NCI-H1092 (cell line): ENCODE measurements at places on chromosomes 2 and 18.

DNA sequence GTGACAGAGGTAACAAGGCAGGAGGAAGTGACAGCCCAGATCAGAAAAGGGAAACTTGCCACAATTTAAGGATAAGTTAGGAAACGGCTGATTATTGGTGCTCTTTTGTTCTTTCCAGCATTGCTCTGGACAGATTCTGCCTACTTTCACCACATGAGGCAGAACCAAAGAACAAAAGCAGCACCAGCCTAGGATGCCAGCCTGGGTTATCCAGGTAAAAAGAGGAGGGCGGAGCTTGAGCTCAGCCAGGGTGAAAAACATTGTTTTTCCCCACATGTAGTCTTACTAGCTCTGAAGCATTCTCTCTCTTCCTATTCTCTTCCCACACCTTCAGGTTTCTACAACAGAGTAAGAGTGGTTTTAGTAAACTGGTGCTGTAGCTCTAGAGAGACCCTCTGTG lies 300.5 kb downstream of the TMX3 start:
- DNase-seq = no peak

- no peak for DNase-seq
These were observed 55.6 kb upstream of the ACMSD start for GRCh38 chr2:134782792-134783191.

GRCh38 chr2:98709535-98709934 lies 21.4 kb downstream of the MGAT4A start:
- no peak for DNase-seq

- no peak for DNase-seq
These were observed 21.2 kb downstream of the CLUL1 start for GRCh38 chr18:617970-618504.

DNA sequence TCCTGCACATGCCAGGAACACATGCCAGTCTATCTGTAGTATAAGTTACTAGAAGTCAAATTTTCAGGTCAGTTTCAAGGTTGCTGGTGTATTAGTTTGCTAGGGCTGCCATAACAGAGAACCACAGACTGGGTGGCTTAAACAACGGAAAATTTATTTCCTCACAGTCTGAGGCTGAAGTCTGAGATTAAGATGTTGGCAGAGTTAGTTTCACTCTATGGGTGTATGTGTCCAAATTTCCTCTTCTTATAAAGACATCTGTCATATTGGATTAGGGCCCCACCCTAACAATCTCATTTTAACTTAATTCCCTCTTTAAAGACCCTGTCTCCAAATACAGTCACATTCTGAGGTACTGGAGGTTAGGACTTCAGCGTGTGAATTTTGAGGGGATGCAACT lies 26.5 kb downstream of the B3GNT7 start:
- no peak for DNase-seq

GRCh38 chr18:55349685-55350084 lies 238.3 kb downstream of the TCF4 start:
- DNase-seq = no peak

DNA sequence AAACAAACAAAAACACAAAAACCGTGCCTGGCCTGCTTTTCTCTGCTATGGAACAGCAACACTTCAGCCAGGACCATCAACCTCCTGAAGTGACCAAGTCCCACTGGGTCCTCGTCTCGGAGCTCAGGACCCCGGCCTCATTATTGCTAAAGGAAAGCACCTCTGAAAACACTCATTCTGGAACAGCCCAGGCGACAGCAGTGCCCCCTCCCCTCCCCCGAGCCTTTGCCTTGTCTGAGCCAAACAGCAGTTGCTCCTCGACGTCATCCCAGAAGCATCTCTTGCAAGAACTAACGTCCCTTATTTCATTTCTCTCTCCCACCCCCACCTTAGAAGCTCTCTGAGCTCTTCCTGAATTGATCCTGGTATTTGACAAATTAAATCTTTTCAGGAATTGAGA lies 27.4 kb downstream of the APCDD1 start:
- no peak for DNase-seq

DNA sequence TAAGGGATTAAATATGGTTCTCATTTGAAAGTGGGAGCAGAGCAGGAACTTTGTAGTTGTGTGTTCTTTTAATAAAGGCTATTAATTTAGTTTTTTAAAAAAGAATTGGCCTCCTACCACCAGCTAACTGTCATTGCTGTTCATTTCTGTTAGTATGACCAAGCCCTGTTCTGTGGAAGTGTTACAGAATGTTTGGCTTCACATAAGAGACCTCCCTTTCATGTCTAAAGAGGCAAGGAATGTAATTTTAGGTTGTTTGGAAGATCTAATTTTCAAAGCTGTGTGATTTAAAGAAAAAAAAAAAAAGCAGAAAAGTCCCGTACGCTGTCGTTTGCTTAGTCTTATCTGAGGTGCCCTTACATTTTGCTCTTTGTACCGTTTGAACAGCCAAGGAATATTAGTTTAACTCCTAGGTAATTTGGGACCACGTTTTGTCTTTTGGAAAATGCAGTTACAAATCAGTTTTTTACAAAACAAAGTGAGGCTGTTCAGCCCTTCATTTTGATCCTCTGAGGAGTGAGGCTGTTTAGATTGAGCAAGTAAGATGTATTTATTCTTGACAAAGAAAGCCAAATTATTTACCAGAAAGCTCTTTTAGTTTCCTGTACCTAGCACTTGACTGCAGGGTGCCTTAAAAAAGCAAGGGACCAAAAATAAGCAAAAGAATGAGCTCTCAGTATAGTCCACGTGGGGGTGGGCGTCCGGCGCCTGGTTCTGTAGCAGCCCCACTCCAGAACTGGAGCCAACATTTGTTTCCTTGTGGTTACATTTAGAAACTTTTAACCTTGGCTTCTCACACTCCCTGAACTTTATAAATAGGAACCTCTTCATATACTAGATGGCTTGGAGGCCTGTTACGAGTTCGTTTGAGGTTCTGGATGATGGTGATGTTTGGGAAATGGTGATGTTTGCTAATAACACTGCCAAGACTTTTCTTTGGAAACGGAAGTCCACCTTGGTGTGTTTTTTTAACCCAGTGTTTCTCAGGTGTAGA lies 136.2 kb downstream of the FMNL2 start:
- DNase-seq = no peak
